NCI-H187 treated with DMSO at 0.1 percent for 48 hours (cell line): ENCODE measurements at places on chromosomes 1 and 21.

DNA sequence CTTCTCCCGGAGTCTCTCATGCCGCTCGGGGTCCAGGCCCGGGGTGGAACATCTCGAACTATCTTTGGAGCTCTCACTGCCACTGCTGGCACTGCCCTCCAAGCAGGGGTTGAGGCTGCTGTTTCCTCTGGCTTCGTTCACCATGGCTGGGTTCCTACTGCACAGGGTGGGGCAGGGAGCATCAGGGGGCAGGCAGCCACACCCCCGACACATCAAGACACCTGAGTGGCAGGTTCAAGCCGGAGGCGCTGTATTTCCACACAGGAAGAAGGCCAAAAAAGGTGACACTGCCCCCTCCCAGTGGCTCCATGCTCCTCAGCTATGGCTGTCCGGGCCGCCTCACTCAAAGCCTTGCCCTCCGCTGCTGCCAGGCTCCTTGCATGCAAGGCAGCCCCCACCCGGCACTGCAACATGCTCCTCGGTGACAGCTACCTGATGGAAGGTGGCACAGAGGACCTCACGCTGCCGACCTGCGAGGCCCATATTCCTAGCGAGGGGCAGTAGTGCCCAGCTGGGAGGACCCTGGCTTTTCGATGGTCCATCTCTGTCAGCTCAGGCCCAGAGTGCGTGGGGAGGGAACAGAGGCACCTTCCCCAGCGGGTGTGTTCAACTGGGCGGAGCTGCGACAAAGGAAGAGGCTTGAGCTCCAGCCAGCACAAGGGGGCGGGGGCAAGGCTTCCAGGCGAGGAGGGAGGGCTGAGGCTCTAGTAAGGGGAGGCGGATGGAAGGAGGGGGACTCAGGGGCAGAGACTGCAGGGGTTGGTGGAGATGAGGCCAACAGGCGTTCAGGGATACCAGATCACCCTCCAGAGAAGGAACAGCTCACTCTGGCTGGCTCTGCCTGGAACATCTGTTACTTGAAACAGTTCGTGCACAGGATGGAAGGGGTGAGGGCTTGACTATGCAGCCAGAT is 2.5 kb downstream of the MTHFR start:
- DNase-seq, result peak; percentile 38

DNA sequence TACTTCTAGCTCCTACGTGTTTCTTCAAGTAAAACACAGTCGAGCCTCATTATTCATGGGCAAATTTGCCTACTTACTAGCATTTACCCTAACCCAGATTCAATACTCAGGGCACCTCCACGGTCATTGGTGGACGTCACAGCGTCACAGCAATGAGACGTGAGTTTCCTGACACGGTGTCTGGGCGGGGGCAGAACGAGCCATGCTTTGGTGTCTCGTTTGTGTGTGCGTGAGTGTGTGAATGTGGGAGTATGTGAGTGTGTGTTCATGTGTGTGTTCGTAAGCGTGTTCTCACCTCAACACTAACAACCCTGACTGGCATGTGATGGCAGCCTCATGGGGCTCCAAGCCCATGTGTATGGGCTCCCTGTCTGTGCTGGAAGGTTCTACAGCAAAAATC is 17.5 kb upstream of the COL18A1 start:
- no peak for DNase-seq

GRCh38 chr1:3069491-3070308 is 697 bp downstream of the PRDM16 start:
- no peak for DNase-seq

DNA sequence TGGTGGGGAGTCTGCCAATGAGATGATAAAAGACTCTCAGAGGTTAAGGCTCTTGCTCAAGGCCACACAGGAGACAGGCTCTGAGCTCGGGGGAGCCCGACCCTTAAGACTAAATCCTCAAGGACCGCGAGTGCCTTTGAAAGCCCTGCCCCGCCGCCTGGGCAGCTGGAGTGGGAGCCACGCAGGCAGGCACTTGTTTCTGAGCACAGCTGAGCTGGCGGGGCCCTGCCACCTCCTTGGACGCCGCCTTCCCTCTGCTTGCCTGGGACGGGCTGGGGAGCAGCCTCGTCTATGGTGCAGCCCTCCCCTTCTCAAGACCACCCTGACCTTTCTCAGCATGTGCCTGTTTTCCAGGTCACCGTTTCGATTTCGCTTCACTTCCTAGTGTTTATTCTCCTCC is 169.3 kb downstream of the CAMTA1 start:
- no peak for DNase-seq

DNA sequence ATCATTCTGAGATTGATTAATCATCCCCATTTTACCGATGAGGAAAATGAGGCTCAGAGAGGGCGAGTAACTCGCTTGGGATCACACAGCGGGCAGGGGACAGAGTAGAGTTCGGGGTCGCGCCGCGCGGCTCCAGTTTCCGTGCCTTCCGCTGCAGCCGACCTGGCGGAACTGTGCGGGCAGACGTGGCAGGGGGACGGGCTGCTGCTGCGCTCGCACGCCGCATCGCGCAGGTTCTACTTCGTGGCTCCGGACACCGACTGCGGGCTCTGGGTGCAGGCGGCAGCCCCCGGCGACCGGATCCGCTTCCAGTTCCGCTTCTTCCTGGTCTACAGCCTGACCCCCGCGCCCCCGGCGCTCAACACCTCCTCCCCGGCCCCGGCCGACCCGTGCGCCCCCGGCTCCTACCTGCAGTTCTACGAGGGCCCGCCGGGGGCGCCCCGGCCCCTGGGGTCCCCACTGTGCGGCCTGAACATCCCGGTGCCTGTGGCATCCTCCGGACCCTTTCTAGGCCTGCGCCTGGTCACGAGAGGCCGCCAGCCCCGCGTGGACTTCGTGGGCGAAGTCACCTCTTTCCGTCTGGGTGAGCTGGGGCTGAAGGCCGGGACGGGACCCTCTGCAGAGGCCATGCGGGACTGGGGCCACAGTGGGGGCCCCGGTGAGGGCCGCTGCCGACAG is 2.3 kb downstream of the LDLRAD2 start:
- DNase-seq, result no peak

GRCh38 chr1:177346790-177347359 is 176.1 kb downstream of the BRINP2 start:
- no peak for DNase-seq

DNA sequence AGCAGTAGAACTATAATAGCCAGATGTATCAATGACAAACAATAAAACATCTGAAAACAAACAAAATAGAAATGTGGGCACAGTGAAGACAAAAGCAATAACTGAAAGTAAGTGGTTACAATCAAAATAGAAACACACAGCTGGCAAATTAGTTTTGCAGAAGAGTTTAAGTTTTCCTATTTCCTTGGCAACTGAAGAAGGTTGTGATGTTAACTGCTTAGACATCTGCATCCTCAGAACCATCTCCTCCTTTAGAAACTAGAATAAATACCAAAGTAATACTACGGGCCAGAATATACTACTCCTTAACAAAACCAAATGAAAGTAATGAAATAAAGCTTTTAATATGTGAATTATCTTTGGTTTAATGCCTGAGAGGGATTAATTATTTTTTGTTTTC is 605.5 kb downstream of the LTN1 start:
- DNase-seq, result no peak

- no peak for DNase-seq
Observed at GRCh38 chr1:230825761-230826160, 42.6 kb downstream of the C1orf198 start.

GRCh38 chr1:152044386-152044785 is 7.6 kb upstream of the S100A11 start:
- no peak for DNase-seq

DNA sequence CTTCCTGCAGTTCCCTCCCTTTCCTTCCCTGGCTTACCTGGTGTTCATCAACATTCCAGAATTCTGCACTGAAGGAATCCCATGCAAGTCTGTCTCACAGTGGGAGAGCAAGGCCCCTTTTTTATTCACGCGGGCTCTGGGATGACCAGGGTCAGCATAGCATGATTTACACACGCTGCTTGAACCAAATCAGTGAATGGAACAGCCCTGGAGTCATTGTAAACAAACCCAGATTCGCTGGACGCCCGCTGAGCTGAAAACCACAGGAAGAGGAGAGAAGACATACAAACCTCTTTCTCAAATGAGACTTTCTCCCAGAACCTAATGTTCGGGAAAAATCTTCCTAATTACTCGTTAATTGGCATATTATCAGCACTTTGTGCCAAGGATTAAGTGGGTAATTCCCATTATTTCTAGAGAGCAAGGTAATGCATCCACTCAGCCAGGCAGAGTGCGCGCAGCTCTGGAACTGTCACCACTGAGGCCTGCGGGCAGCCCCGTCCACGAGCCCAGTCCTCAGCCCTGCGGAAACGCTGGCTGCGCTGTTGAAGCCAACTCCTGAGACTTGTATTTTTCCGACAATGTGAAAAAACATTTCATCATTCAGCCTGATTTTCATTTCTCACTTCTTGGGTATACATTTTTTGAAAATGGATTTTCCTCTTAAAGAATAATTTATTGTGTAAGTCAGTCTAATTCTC is 140.0 kb downstream of the ETS2 start:
- DNase-seq, result no peak

- DNase-seq, result no peak
Observed at GRCh38 chr1:205451759-205452164, 4.1 kb downstream of the BLACAT1 start.
